ENCODE measurements at places on chromosomes 4 and X.

DNA sequence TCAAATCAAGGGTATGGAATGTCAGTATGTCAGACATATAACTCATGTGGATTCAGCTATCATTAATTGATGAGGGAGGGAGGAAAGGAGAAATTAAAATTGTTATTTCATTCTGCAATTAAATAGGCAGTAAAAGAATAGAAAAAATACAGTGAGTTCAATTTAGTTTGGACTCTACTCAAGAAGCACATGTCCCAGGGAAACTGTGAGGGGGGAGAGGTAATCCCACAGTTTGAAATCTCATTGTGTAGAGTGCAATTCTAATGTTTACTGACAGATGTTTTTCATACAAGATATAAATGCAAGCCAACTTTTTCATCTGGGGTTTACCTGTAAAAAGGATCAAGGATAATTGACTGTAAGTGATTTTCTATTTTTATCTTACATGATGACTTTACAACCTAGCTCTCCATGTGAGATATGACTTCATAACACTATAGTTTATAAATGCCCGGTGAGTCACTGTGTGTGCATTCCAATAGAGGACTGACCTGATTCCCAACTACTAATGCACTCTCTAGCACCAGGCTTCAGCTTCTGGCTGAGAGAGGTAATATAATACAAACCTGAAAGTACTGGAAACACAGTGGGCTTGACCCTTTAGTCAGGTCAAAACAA, 35.2 kb upstream of the SCD5 start:
- DNase-seq: no peak

DNA sequence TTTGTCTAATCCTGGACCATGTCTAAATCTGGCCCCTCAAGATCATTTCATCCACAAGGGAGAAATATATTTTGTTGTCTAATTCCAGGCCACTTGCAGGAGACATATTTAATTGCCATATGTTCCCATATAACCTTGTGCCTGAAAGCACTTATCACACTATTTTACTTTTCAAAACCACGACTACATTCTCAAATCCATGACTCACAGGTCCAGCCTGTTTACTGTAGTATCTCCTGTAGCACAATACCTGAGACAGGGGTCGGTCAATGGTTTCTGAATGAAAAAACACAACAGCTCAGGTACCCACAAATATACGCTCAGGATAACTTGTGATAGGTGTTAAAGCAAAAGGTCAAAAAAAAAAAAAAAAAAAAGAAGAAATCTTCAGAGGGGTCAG, 60.9 kb downstream of the SEC24D start:
- no peak for DNase-seq

GRCh38 chr4:116108606-116109005, 976.8 kb downstream of the TRAM1L1 start:
- DNase-seq: no peak

GRCh38 chr4:40506066-40506465, 123.6 kb downstream of the RBM47 start:
- DNase-seq: no peak

DNA sequence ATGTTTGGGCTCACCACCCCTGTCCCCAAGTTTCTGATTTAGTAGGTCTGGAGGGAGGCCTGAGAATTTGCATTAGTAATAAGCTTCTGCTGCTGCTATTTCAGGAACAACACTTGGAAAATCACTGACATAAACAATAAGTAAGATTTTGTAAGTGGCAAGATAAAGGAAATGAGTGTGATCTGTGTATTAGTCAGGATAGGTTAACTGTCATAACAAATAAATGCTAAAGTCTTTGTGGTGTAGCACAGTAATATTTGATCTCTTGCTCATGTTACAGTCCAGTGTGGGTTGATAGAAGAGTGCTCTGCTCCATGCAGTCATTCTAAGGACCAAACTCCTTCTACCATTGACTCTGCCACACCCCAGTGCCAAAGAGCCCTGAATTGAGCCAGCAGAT, 67.0 kb downstream of the NHS start:
- DNase-seq: no peak
